ENCODE measurements at places on chromosomes 13 and 19.
A peak's percentile ranks its signal among the peaks of the same experiment; 100 is the strongest.

- DNase-seq, result no peak
Observed at GRCh38 chr19:33677745-33678426, 56.1 kb downstream of the CHST8 start.

DNA sequence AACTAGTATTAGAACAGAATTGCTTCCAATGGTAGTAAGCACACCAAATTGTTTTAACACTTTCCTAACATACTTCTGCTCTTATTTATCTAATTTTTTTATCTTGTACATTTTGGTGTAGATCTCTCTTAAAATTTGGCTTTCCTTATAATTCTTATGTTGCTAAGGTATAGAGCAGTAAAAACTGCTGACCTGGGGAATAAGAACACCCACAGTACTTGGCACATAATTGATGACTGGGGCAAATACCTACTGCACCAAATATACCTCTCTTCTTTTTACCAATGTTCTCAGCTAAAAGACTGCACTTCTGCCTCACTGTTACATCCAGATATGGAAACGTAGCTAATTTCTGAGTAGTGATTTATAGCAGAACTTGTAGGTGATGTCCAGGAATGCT is 642.2 kb downstream of the LIG4 start:
- no peak for DNase-seq

- no peak for DNase-seq
Observed at GRCh38 chr13:41127701-41128100, 4.9 kb downstream of the KBTBD6 start.

- peak; percentile 36 for DNase-seq
Observed at GRCh38 chr19:35899547-35900214, 659 bp downstream of the NFKBID start.

GRCh38 chr19:47124937-47125668 is 5.5 kb upstream of the SAE1 start:
- no peak for DNase-seq

- no peak for DNase-seq
Observed at GRCh38 chr13:52025475-52026245, 1.2 kb downstream of the UTP14C start.

DNA sequence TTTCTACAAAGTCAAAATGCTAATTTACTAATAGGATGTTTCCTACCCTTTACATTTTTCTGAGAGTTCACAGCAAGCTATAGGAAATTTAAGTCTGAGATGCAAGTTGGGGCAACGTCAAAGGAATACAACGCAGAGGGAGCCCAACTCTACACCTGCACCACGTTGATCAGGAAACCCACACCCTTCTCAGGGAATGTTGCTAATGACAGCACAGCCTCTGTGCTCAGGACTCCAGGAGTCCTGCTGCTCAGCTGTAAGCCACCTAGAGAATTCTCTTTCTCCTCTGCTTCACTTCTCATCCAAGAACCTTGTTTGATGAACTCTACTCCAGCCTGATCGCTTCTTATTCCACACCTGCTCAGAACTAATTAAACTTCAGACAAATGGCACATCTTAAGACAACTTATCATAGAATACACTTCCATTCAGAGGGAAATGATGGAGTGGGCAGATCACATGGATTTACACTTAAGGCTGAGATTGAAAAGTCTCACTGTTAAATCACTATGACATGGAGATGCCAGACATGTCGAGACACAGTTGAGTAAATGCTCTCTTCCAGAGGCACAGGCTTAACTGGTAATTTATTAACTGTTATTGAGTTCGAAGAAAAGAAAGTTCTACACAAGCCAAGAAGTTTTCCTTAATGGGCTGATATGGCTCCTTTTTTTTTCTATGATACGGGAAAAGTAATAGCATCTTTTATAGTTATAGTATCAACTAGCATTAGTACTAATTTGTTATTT is 811.6 kb upstream of the ARGLU1 start:
- DNase-seq, result no peak

- DNase-seq, result no peak
Observed at GRCh38 chr13:79528759-79529191, 47.8 kb downstream of the NDFIP2 start.

DNA sequence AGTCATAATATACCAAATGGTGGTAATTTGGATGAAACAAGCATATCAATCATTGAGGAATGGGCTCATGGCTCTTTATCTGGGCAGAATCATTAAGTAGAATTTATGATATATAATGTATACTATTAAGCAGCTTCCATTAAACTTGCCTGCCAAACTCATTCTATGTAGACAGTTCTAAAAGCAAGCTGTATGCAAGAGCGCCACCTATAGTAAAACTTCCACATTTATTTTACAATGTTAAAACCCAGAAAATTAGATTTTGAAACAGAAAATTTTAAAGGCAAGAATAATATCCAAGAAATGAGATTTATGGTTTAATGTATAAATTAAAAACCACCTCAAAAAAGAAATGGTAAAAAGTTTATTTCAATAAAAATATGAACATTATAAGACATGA is 161.5 kb downstream of the MZT1 start:
- DNase-seq, result no peak

DNA sequence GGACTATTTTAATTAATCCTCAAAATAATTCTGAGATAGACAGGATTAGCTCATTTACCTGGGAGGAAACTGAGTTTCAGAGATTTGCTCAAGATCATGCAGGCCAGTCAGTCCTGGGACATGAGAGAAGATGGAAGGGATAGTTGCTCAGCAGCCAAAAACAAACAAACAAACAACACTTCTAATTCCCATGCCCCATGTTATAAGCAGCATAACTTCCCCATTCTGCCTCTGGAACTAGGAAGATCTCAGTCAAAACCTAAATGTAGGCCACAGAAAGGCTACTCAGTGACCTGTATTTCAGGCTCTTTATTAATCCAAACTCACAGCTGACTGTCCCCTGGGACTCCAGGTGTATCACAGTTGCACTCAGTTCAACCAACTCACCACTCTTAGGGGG is 489.2 kb upstream of the NBEA start:
- DNase-seq, result no peak

GRCh38 chr19:16598848-16599247 is 26.6 kb upstream of the SLC35E1 start:
- DNase-seq, result no peak

DNA sequence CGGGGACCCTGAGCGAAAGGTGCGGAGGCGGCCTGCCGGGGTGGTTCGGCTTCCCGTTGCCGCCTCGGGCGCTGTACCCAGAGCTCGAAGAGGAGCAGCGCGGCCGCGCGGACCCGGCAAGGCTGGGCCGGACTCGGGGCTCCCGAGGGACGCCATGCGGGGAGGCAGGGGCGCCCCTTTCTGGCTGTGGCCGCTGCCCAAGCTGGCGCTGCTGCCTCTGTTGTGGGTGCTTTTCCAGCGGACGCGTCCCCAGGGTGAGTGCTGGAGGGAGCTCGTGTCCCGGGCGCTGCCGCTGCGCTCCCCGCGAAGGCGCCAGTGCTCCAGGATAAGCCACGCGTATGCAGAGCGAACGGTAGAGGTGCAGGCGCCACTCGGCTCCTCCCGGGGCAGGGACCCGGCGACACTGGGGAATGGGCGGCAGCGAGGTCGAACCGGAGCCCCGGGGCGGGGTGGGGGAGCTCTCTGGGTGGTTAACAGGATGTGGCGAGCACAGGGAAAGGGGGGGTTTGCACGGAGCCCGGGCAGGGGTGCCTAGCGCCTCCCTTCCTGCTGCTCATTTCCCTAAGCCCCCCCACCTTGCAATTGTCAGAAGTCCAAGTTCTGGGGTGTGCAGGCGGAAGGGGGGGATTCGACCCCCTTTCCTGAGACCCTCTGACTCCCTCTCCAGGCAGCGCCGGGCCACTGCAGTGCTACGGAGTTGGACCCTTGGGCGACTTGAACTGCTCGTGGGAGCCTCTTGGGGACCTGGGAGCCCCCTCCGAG is at the start of gene IL27RA:
IL27RA (plus strand) TSS at position 44 of the 762 bp plus-strand sequence; CDS start at position 155, 111 bp downstream.
- no peak for DNase-seq

DNA sequence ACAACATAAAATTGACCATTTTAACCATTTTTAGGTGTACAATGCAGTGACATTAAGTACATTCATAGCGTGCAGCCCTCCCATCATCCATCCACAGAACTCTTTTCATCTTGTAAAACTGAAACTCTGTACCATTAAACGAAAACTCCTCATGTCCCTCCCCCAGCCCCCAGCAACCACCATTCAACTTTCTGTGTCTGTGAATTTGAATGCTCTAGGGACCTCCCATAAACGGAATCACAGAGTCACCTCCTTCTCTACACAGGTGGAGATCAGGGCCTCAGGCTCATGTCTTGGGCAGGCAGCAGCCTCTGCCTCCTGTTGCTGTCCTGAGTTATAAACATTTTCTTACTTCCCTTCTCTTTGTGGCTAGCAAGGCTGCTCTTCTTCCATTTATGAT is 7.3 kb upstream of the CCNE1 start:
- no peak for DNase-seq

DNA sequence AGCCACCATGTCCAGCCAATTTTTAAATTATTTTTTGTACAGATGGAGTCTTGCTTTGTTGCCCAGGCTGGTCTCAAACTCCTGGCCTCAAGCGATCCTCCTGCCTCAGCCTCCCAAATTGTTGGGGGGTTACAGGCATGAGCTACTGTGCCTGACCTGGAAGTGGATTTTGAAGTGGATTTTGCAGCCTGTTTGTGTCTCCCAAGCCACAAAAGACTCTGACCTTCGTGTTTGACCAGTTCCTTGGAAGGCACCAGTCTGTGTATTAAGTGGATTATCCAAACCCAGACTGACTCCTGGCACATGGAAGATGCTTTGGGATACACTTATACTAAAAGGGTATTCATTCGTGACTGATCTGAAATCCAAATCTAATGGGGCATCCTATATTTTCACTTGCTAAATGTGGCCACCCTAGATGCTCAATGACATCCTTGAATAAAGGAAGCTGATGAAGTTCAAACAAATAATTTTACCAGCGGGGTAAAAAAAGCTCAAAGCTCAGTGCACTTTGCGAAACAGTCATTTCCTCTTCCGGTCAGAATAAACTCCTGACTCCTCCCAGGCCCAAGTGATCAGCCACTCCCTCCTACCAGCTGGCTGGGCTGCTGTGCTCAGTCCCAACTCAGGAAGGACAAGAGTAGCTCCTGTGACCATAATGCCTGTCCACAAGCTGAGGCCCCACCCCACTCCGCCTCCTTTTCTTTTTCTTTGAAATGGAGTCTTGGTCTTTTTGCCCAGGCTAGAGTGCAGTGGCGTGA is 32.6 kb upstream of the GATAD2A start:
- no peak for DNase-seq

GRCh38 chr13:43732726-43733125 is 54.0 kb downstream of the ENOX1 start:
- no peak for DNase-seq

DNA sequence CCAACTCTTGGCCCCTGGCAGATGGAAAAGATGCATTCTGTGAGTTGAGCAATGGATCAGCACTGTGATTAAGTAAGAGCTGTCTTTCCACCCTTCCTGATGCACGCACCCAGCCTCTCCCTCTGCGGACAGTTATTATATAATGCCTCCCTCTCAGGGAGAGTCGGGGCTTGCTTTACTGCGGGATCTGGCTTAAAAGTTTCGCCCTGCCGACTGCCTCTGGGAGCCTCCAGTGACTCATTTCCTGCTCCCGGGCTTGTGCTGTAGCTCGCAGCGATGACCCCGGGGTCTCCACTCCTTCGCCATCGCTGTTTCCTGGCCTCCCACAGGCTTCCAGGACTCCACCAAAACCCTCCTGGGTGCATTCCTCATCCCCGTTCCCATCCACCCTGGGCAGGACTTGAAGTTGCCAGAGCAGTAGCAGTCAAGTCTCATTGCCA is 107.4 kb upstream of the SLC7A1 start:
- DNase-seq, result peak; percentile 92

DNA sequence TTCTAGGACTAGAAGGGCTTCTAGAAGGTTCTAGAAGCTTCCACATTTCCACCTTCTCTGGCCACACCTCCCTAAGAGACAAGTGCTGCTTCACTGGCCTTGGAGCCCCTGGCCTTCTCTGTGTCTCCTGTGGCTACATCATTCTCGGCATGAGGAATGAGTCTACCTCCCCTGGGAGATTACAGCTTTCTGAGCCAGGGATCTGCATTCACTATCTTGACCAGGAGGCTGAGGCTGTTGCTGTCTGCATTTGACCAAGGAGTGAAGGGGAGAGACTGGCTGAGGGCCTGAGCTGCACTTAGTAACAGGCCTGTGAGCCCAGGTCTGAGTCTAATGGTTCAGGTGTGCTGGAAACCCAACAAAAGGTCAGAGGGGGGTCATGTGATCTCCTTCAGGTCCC is 5.3 kb downstream of the CPAMD8 start:
- DNase-seq, result no peak

DNA sequence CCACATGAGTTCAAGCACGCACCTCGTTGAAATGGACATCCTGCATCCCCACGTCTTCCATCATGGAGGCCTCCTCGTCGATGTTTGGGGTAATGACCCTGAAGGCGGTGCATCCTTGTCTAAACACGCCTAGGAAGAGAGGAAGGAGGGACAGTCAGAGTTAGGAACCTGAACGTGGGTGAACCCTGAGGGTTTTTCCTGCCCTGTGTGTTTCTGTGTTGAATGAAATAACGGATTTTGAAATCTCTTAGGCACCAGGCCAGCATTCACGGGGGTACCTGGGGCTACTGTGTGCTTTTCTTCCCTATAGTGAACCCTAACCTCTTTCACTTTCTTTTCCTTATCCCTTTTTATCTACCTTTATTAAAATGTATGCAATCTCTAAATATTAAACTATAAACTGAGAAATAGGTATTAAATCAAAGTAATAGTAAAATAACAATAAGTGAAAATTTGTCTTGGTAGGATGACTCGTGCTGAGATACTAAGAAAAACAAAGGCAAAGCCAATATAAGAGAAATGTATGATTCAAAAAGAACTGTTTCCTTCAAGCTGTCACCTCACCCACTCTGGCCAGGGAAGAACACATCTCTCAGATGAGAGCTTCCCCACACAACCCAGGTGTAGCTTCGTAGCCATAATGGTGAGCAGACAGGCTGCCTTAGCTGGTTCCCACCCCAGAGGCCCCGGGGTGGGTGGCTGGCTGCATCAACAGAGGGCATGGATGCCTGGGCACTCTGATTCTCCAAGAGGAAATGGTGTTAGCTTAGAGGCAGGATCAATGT is 72.1 kb upstream of the SLC15A1 start:
- no peak for DNase-seq

GRCh38 chr19:50952910-50953309 is at the start of gene KLK5:
Gene KLK5 (minus strand): TSS chr19:50953038. CDS start chr19:50952657, 381 bp downstream.
- DNase-seq, result no peak

DNA sequence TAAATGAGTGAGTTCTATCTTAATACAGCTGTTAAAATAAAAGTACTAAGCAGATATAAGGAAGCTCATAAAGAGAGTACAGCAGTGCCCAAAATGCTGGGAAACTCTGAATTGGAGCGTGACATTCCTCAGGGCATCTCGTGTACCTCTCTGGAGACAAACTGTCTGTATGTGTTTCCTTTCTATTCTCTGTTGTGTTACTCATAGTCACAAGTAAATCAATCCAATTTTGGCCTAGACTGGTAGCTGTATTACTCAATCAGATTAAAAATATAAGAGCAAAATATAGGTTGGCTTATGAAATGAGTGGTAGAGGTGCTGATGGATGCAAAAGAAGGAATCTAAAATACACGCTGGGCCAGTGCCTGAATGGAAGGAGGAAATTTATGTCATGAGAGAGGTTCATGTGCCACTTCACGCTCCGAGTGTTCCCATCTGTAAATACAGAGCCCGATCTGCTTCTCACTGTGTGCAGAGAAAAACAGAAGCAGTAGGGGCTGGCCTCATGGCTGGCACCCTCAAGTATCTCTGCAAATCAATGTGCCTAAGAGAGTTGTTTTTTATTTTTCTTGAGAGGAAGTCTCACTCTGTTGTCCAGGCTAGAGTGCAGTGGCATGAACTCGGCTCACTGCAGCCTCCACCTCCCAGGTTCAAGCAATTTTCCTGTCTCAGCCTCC is 58.7 kb upstream of the RGCC start:
- DNase-seq, result no peak
